Mesenteric fat pad (tissue), 1 donor: ENCODE measurements at places on chromosomes 7 and 10. TPM values are rescaled to one million over a fixed set of nuclear protein-coding genes. Genes with fewer than 3 reads are reported as not detected.

- no peak for DNase-seq
Measured at GRCh38 chr7:24595671-24596418, 22.6 kb downstream of the PALS2 start.

- no peak for DNase-seq
Measured at GRCh38 chr7:100247152-100247757, 27.5 kb downstream of the PVRIG start.

The AKR1C4 gene
- not detected for total RNA-seq

The TRIM50 gene
- 0.71 TPM for total RNA-seq

- DNase-seq: no peak
Measured at GRCh38 chr7:24827027-24827426, 69.8 kb upstream of the GSDME start.

- peak; percentile 80 for DNase-seq
Measured at GRCh38 chr10:47456794-47457527, 27.0 kb downstream of the ANXA8 start.

DNA sequence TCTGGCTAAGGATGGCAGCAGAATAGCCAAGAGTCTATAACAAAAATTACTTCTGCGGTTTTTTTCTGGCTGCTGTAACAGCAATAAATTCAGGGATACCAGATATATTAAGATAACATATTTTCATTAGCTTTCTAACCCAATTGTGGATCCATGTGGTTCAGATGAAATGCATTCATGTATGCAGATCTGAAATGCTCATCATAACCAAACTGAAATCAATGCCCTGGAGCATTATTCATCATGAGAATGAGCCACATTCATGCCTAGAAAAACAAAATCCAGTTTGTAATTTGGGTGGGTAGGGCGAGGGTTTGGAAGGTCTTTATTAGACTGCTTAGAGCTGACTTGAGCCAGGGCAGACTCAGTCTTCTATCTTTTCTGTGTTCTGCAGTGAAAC is 69.8 kb upstream of the SEMA3A start:
- no peak for DNase-seq

- no peak for DNase-seq
Measured at GRCh38 chr7:43535810-43536585, 46.9 kb upstream of the STK17A start.

DNA sequence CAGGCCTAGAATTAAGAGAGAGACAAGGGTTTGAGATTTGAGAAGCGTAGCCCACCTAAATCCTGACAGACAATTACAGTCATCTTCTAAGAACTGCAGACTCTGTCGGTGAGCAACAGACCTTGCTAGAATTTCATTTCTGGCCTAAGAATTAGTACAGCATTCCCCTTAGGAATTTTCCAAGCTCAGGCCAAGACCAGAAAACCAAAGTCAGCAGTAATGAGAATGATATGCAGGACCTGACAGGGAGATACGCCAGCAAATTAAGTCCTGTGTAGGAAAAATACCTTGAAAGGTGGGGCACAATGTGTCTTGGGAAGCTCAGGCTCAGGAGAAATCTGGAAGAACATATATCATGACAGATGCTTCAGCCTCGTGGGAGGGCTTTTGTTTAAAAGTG is 52.7 kb upstream of the HERPUD2 start:
- no peak for DNase-seq

- DNase-seq: no peak
Measured at GRCh38 chr10:75395932-75396630, 5.5 kb downstream of the ZNF503 start.

GRCh38 chr7:21169667-21170580 is 258.0 kb upstream of the SP4 start:
- no peak for DNase-seq

DNA sequence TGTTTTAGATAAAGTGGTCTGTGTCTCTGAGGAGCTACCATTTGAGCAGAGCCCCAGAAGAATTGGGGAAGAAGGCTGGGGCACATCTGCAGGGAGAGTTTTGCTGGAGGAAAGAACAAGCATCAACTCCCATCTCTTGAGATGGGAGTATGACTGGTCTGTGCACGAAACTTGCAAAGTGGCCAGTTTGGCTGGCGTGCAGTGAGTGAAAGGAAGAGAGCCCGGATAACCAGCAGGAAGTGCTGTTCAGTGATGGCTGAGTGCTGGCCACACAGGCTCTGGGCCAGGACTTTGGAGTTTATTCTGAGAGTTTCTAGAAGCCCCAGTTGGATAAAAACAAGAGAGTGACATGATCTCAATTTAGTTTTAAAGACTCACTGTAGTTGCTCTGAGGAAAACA is 34.4 kb upstream of the SVIL start:
- DNase-seq: no peak

The NUTM2E gene
- total RNA-seq: not detected

- DNase-seq: peak; percentile 62
Measured at GRCh38 chr7:44184873-44185446, 4.3 kb downstream of the GCK start.

The OR2A7 gene
- 3.8 TPM for total RNA-seq

DNA sequence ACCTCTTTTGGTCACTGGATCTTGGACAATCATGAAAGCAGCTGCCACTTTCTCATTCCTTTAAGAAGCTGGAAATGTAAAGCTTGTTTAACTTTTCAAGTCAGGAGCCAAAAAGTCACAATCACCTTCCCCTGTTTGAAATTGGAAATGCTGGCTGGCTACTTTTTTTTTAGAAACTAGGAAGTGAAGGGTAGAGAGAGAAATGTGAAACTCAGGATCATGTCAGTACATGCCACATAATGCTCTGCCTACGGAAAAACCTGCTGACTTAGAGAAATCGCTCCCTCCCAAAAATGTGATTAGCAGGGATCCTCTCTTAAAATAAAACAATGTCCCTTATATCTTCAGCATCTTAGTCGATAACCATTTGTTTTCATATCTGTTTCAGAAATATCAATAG is 188.4 kb upstream of the C7orf33 start:
- no peak for DNase-seq

The VGF gene
- total RNA-seq: 0.22 TPM

The STAMBPL1 gene
- 5.1 TPM for total RNA-seq

The ABCB4 gene
- 1.3 TPM for total RNA-seq
